ENCODE measurements at places on chromosomes 16 and 17. TPM values are rescaled to one million over a fixed set of nuclear protein-coding genes. Genes with fewer than 3 reads are reported as not detected.

The EPOP gene
- total RNA-seq = 0.59 TPM

The DNAAF1 gene
- total RNA-seq = 0.27 TPM

The TPPP3 gene
- not detected for total RNA-seq

The MFSD6L gene
- total RNA-seq = not detected

DNA sequence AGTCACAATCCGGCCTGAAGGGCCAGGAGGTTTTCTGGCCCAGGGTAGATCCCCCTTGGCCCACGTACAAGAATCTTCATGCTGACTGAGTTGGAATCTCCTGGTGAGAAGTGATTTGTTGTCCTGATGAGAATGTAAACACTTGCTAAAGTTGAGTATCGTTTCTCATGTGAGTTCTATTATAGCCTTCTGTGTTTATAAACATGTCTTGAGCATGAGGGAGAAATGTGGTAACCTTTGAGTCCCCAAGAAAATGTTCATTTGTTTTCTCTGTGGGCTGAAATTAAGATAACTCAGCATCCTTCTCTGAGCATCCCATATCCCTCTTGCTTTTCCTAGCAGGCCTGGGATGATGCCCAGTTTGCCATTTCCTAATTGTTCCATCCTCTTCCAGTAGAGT, 204.8 kb downstream of the FTO start:
- DNase-seq = no peak

- DNase-seq = no peak
Measured at GRCh38 chr17:77928519-77929179, 29.9 kb upstream of the TNRC6C start.

GRCh38 chr17:81976332-81977210, 858 bp upstream of the ASPSCR1 start:
- peak; percentile 26 for DNase-seq

DNA sequence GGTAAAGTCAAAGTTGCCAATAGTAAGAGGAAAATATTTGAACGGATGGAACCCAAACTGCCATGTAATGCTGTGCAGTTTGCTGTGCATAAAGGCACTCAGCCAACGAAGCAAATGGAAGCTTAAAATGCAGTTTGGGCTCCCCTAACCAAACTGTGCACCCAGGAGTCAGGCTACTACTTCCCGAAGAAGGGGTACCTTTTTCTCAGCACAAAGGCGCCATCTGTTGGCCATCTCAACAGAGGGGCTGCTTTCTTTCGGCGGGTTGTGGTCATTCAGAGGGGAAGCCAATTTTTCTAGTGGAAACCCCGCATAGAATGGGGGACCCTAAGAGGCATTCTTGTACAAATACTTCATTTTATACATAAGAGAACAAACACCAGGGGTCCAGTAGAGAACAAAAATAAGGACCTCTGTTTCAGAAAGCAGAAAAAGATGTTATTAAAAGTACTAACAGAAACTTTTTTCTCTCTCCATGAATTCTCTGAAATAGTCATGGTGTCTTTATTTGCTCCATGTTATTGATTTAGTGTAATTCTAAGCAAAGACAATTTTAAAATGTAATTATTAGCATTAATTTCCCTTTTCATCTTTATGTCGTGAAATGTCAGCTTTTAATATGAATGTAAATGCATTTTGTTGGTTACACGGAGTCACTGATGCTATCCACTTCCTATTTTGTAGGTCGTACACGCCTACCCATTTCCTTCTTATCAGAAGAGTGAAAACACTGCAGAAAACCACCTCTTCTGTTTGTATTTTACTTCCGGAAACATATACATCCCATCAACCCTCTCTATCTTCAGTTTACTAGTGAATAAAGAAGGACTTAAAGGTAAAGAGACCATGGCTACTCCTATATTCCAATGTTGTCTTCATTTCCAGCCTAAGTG, 453.3 kb downstream of the KCNJ2 start:
- DNase-seq = no peak

GRCh38 chr17:82859431-82860403, 19.9 kb upstream of the ZNF750 start:
- peak; percentile 23 for DNase-seq

DNA sequence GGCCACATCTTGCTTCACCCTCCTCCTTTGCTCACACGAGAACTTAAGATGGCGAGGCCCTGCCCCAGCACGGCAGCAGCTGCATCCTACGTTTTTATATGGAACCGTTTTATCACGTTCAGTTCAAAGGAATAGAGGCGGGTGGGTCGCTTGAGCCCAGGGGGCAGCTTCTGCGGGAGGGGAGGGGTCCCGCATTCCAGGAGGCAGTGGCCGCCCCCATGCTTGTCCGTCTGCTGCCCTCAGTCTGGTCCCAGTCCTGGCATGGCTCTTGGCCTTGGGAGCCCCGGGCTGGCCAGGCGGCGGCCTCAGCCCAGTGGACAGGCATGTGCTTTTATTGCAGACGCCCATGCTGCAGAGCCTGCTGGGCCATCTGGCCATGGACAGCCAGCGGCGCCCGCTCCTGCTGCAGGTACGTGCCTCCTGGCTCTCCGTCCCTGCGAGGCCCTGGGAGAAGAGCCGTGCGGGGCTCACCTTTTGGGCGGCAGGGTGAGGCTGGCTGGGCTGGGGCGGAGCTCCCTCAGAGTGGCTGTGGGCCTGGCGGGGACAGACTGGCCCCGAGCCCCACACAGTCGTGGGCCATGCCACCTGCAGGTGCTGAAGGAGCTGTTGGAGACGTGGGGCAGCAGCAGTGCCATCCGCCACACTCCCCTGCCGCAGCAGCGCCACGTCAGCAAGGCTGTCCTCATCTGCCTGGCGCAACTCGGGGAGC, 6.8 kb downstream of the TELO2 start:
- DNase-seq = no peak

GRCh38 chr16:5296176-5296575, 198.6 kb upstream of the EEF2KMT start:
- DNase-seq = no peak

- DNase-seq = no peak
Measured at GRCh38 chr17:75228305-75228704, 22.8 kb downstream of the NUP85 start.
